ENCODE measurements at places on chromosomes 11 and 22.

- DNase-seq, result no peak
Observed at GRCh38 chr11:58573451-58574104, 2.1 kb downstream of the LPXN start.

DNA sequence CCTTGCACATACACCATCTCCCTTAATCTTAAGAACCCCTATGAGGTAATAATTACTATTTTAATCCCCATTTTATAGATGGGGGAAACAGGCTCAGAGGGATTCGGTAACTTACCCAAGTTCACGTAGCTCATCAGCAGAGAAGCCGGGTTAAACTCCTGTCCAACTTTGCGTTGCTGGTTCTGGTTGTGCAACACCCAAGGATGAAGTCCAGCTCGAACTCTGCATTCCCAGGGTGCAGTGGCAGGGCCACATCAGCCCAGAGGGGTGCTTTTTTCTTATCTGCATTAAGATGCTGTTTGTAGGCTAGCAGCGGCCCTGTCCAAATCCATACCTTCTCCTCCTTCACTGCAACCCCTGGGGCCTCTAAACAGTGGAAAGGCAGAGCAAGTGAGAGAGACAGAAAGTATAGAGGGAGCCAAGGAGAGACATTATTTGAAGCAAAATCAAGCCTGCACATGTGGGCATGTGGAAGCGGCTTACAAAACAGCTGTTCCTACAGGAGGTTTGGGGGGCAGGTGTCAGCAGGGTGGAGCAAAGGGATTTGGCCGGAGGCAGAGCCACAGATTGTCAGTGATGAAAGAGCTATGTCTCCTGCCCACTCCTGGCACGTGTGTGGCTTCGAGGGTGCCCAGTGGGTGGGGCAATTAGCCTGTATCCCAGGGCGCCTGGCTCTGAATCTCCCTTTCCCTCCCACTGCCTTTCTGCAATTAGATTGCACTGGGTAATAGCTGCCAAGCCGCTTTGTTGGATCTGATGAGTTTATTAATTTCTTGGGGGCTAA is 129.5 kb upstream of the TBCEL start:
- no peak for DNase-seq

DNA sequence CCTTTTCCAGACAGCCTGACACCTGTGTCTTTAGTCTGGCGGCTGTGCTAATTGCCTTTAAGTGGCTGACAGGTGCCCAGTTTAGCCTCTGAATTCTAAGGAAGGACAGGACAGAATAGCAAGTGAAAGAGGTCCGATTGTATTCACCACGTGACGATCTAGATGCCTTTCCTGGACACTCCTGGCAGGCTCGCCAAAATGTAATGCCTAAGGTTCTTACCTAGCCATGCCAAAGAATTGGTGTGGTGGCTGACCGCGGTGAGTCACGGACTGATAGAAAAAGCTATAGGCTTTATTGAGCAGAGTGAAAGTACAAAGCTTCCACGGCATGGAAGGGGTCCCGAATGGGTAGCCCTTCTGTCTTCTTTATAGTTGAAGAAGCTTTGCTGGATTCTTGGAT is 26.7 kb downstream of the ANKRD42 start:
- DNase-seq, result no peak

DNA sequence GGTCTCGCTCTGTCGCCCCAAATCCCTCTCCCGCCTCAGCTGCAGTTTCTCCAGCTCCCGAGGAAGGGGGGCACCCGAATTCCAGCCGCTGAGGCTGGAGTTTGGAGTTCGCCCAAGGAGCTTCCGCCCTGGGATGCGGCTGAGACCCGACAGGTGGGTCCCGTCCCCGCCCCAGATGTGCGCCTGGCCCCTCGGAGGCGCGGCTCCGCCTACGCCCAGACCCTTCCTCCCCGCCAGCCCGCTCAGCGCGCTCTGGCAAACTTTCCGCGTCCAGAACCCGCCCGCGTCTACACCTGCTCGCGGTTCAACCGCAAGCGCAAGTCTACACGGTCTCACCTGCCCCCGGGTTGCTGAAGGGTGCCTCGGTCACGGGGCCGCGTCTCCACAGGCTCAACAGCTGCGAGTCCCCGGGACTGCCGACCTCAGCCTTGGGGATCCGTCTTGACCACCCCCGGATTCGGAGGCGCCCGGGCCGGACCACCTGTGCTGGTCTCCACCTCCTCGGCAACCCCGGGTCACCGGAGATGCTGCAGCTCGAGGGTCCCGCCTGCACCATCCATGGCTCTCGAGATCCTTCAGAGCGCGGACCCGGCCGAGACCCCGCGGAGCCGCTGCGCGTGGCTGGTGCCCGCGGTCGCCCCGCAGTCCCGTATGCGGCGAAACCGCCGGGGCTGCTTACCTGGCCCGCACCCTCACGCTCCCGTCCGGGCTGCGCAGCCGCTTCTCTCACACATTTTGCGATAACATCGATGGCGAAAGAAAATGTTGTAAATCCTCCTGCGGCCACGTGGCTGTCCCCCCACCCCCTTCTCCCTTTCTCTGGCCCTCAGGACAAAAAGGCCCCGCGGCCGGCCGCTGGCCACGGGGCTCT is 63.6 kb downstream of the NFAM1 start:
- DNase-seq, result no peak

DNA sequence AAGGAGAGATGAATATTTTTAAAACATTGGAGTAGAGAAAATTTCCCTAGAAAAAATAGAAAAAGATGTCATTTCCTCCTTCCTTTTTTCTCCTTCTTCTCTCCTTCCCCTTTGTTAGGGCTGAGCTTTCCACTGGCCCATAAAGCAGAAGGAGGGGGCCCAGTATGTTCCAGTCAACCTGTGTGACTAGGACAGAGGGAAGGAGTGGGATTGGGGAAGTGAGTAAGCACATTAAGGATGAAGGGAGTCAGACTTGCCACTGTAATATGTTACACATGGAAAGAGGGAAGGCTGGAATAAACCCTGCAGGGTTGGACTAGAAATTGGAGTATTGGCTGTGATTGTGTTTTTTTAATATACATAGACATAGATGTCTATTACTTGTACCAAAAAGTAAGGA is 20.1 kb upstream of the SPINDOC start:
- DNase-seq, result no peak

DNA sequence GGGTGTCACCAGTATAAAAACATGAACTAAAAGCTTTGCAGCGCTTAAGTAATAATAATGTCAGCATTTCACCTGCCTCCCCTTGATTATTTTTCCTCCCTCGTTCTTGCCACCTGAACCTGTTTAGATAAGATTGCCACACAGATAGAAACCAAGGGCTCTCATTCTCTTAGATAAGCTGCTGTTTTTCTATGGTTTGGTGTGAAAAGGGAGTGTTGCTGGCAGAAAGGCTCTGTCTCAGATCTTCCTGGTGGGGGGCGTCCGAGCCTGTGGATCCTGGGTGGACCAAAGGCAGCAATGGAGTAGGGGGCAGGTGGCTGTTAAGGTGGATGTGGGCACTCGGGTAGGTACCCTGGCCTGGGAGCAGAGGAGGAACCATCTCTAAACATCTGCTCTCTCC is 147.5 kb downstream of the ST3GAL4 start:
- no peak for DNase-seq

DNA sequence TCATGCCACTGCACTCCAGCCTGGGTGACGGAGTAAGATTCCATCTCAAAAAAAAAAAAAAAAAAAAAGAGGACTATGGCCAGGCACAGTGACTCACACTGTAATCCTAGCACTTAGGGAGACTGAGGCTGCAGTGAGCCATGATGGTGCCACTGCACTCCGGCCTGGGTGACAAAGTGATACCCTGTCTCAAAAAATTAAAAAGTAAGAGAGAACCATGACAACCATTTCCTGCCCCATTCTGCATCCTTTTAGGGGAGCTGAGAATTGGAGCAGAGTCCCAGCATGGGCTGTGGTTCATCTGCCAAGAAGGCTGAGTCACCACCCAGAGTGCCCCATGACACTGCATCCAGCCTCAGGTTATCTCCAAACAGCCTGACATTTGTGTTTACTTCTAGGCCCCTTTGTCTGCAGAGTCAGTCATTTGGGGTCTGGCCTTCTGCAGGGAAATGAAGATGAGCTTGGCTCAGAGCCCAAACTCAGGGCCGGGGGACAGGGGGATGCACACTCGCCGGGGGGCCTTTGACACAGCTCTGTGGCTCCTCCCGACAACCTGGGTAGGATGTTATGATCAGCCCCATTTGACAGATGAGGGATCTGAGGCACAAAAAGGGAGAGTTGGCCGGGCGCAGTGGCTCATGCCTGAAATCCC is 4.7 kb downstream of the CSDC2 start:
- no peak for DNase-seq

- no peak for DNase-seq
Observed at GRCh38 chr11:36270701-36271100, 18.5 kb downstream of the COMMD9 start.

DNA sequence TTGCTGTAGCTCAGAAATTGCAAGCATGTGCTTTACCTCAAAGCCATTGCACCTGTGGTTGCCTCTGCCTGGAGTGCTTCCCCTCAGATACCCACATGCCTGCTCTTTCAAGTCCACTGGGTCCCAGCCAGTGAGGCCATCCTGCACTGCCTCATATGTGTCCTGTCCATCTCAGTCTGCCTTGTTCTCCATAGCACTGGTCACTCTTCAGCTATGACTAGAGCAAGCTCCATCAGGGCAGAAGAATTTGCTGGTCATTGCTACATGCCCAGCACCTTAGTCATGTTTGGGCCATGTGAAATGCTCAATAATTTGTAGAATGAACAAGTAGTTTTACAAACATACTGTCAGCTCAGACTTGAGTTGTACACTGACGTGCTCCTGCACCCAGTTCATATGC is 64.4 kb upstream of the HORMAD2 start:
- DNase-seq, result no peak

DNA sequence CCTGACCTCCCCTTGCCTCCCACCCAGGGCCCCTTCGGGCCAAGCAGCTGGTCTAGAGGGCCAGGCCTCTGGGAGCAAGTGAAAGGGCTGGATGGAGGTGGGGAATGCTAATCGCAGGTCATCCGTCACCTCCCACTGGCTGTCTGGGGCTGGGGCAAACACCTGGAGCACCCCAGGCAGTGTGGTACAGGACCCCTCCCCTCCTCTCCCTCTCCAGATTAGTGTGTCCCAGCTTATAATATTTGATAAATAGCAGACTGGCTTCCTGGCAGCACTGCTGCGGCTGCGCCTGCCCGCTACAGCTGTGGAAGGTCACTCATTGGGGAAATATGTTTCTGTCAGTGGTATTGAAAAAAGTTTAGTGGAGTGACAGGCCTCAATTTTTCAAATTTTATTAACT is 90.7 kb upstream of the PHOX2A start:
- no peak for DNase-seq

DNA sequence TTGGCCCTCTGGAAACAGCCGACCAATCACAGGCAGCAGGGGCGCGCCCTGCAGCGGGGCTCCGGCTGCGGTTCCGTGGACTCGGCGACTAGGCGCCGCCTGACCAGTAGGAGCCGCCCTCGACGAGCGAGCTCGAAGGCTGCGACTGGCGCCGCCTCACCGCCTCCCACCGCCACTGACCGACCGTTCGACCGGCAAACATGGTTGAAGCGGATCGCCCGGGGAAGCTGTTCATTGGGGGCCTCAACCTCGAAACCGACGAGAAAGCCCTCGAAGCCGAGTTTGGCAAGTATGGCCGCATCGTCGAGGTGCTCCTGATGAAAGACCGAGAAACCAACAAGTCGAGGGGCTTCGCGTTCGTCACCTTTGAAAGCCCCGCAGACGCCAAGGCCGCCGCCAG is at the start of gene RBMXL2:
RBMXL2 (plus strand) TSS at position 78 of the 400 bp plus-strand sequence; CDS start at position 201, 123 bp downstream.
- DNase-seq, result no peak

GRCh38 chr11:134313821-134314607 is 17.8 kb upstream of the GLB1L2 start:
- no peak for DNase-seq

DNA sequence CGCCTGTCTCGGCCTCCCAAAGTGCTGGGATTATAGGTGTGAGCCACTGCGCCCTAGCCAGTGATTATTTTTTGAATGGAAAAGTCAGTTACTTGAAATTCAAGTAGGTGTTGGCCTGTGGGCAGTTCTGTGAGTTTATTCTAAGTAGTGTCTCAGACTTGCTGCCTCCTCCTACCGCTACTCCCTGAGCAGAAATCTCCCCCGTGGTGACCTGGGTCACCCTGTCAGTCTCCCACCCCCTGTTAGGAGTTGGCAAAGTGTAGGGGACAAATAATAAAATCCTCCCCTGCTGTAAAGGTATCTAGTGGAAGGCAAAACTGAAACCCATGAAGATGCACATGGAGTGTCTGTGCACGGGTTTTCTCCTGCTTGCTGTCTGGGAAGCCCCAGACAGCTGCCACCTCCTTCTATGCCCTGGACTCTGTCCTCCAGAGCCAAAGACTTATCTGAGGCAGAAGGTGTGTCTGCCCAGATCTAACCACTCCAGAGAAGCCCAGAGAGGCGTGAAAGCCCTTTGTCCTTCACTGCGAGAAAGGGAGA is 26.3 kb downstream of the SNAP29 start:
- no peak for DNase-seq

DNA sequence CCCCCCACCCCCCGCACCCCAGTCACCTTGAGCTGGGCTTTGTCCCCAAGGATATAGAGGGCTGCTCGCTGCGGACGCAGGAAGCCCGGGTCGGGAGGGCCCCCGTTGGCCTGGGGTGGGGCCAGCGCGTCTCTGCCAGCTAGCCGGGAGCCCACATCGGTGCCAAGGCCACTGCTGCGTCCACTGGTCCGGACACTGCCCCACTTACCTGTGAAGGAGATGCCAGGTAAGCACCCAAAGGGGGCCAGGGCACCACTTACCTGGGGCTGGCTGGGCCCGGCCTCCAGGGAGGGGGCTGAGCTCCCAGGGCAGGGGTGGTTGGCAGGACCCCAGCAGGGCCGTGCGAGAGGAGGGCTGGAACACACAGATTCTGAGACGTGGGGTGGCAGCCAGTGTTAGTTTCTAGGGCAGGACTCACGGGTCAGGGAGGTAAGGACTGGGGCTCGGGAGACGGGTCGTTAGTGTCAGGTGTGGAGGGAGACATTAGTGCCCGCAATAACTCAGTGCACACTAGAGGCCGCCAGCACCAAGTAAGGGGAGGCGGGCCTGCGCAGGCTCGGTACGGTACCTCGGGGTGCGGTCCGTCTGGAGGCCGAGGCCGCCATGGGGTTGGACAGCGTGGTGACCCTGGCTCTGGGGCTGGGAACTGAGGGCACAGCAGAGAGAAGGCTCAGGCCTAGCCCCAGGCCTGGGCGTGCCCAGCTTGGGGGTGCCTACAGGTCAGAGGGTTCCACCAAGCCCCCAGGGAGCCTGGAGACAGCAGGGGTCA is 18.2 kb downstream of the SBF1 start:
- no peak for DNase-seq

DNA sequence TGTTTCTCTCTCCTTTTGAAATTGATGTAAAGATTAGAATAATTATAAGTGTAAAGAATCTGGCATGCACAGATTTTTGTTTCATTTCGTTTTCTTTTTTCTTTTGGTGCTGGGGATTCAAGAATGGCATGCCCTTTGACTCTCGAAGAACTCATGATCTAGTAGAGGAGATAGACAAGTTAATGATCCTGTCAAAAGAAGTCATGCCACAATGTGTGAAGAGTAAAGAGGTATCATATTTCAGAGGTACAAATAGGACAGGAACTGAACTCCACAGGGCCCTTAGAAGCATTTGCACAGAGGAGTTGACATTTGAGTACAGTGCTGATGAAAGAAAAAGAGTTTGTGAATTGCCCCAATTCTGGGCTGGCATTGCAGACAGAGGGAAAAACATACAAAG is 708.0 kb upstream of the ARHGAP42 start:
- DNase-seq, result no peak

- DNase-seq, result no peak
Observed at GRCh38 chr11:118002541-118003423, 16.6 kb downstream of the IL10RA start.

Data from stimulated activated CD8-positive, alpha-beta memory T cell treated with anti-CD3 and anti-CD28 coated beads, Interleukin-7, amount 100 ng/mL, for 48 hours (primary cell).